ENCODE measurements at places on chromosomes 5 and 9.

DNA sequence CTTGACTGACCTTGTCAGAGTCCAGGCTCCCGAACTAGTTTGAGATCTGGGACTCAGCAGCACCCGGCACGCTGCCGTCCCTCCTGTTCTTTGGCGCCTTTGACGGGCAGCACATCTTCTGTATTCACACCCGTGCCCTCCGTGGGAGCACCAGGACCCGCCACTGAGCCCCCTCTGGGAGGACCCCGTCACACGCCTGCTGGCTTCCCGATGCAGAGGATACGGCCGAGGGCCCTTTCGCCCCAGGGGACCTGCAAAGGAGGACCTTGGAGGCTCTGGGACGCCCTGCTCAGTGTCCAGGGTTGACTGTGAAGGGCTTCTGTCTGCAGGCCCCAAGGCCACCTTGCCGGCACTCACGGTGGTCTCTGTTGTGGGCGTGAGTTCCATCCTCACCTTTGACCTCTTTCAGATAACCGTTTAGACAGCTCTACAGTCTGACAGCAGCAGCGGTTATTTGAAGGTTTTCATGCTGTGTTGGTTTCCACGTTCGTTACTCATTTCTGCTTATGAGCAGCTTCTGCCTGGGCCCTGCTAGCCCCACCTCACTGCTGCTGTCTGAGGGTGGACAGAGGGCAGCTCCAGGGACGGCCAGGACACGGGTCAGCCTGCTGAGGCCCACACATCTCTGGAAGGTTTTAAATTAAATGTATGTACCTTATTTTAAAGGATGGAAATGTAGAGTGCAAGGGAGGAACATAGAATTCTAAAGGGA lies 12.6 kb upstream of the EXOC3 start:
- no peak for DNase-seq

DNA sequence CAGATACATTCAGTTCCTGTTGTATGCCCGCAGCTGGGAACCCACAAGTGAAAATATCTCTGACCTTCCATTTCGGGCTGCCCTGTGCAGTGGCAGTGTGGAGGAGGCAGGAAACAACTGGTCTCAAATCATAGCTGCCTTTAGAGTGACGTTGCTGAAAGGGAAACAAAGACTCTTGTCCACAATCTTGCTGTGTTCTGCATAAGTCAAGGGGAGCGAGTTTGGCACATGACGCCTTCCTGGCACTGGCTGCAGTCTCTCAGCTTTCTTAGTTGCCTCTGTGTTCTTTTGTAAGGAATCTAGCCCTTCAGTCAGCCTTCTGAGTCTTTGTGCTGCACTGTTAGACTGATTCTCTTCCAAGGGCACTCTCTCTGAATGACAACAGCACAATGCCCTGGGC lies 24.0 kb downstream of the ADAMTS16 start:
- no peak for DNase-seq

DNA sequence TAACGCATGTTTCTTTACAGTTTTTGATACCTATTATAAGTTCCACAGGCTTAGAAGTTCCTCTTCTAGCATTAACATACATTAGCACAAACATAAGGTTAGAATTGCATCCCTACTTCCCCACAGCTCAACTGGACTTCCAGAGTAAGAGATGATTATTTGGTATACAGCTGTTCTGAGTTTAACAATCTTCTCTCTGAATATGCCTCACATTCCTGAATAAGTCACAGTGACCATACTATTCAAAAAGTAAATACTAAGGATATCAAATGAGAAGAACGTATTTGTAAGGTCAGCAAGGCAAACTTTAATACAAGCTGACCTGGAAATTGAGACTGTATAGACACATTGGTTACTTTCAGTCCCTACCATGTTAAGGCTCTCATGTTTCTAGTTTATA lies 21.3 kb downstream of the NR6A1 start:
- no peak for DNase-seq

DNA sequence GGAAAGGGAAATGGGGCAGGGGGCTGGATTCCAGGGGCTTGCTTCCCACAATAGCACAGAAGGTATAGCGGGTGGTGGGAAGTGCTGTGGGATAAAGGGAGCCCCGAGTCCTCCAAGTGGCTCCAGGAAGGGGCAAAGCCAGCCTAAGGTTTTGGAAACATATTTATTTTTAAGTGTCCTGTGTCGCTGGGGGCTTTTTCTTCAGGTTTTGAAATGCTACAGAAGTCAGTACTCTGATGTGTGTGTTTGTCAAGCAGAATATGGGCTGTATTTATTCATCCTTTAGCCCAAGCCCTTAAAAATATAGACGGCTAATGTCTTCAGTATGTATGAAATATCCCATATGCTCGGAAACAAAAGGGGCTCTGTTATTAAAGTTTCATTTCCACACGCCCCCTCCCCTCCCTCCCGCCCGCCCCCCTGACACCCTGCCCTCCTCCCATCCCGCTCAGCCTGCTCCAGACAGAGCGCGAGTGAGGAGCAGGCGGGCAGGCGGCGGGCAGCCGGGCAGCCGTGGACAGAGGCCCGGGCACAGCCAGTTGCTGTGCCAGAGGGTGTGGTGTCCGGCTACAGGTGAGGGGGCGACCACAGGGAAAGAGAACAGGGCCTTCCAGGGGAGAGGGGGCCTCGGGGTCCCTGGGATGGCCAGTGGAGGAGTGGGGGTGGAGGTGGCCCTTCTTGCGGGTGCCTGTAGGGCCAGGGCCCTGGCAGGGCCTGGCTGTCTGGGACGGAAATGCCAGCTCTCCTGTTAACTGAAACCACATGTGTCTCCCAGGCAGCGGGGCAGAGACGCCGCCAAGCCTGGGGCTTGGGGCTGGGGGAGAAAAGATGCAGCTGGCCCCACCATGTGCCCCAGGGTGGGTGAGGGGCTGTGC lies 39.6 kb upstream of the SYNPO start:
- DNase-seq = no peak

DNA sequence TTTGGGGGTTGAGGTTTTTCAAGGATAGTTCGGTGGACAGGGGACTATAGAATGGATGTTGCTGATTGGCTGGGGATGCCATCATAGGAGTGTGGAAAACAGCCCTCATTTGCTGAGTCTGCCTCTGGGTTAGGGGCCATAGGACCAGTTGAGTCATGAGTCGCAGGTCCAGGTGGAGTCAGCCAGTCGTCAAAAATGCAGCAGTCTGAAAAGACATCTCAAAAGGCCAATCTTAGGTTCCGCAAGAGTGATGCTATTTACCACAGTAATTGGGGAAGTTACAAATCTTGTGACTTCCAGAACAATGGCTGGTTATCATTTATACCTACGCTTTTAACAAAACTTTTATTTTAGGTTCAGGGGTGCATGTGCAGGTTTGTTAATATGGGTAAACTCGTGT lies 276.0 kb upstream of the DMRT1 start:
- no peak for DNase-seq

DNA sequence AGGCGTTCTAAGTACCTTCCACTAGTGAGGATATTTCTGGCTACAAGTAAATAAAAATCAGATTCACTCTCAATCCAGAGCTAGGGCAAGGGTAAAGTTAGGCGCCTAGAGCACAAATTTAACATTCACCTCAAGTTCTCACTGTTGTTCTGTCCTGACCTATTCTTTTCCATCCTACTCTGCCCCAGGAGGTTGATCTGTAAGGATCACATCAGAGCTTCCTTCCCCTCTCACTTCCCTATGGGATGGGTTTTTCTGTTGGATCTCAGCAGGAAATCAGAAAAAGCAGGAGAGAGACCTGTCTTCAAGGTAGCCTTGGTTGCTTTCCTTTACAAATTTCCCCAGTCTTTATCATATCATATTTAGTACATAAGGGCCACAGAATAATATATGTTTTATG lies 316.7 kb downstream of the GABRG2 start:
- DNase-seq = no peak
